ENCODE measurements at places on chromosomes 4 and X.

DNA sequence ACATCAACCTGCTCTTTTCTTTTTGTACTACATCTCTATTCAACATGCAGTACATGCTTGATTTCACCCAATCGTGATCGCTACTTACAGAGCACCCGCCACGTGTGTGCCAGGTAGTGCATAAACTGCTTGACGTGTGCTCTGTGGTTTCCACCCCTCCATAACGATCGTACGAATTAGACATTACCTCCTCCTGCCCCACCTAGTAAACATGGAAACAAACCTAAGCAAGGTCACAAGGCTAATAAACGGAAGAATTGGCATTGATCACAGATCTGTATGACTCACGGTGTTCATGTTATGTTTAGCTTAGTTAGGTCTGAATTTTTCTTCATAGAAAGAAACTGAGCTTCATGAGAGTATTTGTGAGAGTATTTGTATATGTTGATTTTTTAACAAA lies 64.1 kb downstream of the STX18 start:
- DNase-seq, result no peak

- DNase-seq, result no peak
Measured at GRCh38 chr4:66034671-66035070, 364.4 kb upstream of the EPHA5 start.

DNA sequence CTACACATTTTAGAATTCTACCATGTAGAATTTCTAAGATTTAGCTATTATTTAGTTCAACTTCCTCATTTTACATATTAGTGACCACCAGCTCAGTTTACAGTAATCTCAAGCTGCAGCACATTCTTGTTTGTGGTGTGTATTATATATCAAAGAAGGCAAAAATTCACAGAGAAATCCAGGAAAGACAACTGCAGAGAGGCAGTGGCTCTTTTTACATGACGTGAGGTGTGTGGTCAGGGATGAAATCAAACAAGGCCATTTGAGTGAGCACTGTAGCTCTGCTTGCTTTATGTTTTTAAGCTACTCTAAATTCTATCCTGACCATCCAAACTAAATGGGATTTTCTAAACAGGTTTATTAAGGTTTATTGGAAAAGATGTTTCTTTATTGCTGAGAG lies 71.1 kb downstream of the COL25A1 start:
- no peak for DNase-seq

GRCh38 chr4:145351922-145352321 lies 129.7 kb upstream of the SMAD1 start:
- DNase-seq, result no peak

DNA sequence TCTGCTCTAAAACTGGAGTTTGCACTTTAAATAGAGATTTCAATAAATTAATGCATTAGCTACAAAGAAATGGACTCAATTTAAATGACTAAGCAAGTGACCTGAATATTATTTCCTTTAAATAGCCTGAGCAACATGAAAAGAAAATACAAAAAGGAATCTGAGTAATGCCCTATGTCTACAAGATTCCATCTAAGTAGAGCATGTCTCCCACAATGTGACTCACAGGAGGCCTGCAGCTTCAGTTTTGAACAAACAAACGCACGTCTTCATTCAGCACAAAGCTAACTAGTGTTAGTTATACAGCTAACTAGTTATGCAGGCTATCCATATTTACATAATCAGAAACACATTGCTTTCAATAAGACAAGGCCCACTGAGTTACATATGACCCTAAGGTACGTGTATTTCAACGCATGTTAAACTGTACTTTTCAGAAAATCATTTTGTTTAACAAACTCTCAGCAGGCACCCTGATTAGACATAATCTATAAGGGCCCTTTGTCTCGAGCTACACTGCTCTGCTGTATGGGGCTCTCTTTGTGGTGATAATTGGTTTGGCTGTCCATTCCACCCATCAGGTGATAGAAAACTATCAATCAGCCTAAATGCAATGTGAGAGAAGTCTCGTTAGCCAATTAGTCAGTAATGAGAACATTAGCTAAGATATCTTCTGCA lies 116.5 kb downstream of the MAML3 start:
- DNase-seq, result no peak

DNA sequence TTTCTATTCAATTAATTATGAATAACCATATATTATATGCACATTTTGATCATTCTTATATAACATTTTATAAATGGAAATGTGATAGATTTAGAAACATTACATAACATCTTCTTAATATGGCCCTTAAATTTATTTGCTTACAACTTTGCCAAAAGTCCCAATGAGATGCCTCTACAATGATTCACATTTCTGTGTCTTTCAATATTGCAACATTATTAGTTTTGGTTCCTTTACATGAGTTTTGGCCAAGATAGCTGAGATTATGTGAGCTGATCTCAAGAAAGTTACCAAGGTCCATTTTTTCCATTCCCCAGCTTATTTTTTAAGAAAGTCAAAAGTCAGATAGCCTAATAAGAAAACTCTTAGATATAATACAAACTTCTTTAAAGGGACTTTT lies 361.2 kb downstream of the PCDH7 start:
- no peak for DNase-seq

All from NCI-H1436 (cell line).